ENCODE measurements at places on chromosomes 1 and 21.

GRCh38 chr21:38918607-38919346 is 113.0 kb downstream of the ETS2 start:
- no peak overlapping the region for H3K4me3 ChIP-seq
- no peak overlapping the region for H3K27ac ChIP-seq
- DNase-seq, result no peak
- H3K27me3 ChIP-seq, result peaks cover 3% of the 10 kb centered on the region
- H3K36me3 ChIP-seq, result no peaks in the 10 kb centered on the region

DNA sequence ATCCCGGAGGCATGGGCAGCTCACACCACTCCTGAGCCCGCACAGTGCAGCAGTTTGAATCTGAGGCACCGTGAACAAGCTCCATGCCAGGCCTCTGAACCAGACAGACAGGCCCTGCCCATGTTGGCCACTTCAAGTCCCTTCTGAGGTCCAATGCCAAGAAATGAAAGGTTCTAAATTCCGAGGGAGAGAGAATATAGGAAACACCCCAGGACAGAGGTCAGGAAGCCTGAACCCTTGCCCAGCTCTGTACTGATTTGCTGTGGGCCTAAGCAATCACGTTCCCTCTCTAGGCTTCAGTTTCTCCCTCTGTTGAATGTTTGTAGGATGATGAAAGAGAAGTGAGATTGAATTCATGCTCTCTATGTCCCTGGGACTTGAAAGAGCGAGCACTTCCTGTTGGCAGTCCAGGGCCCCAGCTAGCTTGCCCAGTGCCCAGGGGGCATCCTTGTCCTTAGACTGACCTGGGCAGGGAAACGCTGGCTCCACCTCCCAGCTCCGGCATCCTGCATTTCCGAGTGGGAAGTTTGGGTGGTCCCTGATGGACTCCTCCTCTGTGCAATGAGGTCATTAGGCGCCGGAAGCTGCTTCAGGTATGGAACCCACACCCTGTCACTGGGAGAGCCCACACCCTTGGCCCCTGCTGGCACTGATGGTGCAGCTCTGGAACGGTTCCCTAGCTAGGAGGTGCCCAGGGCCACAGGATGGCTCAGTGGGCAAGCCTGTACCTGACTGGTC is 242.4 kb upstream of the TMEM51 start:
- H3K27ac ChIP-seq, result no peak overlapping the region
- H3K36me3 ChIP-seq, result no peaks in the 10 kb centered on the region
- DNase-seq, result no peak
- H3K4me1 ChIP-seq, result no peaks in the 10 kb centered on the region
- no peak overlapping the region for H3K4me3 ChIP-seq

DNA sequence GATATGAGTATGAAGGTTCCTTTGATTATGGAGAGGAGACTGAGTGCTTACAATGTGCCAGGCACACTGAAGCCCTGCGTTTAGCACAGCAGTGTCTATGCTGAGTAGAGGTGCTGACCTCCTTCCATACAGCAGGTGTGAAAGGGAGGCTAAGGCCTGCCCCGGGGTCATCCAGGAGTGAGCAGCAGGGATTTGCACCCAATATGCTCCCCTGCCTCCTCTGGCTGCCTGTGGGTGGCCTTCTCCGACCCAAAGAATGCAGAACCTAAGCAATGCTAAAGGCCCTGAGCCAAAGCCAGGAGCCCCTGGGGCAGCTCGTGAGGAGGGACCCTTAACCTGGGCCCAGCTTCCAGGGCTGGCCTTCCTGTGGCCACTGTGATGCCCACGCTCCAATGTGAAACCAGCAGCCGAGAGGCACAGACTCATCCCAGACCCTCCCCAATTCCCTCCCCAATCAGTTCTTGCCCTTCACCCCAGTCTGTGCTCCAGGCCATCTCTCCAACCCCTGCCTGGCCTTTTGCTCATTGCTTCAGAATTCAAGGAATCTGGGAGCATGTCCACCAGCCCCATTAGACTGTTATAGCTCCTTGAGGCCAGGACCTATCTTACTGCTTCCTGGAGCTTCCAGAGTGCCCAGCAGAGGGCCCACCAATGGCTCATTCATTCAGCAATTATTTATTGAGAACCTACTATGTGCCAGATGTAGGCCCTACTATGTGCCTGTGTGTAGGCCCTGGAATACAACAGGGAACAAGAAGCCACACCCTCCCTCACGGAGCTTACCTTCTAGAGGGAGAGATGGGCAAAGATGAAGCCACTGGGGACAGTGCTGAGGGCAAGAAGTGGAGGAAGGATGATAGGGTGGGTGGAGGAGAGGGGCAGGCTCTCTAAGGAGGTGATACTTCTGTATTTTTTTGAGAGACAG is 53.3 kb downstream of the TAS1R2 start:
- no peak for DNase-seq
- no peak overlapping the region for H3K27ac ChIP-seq
- peaks cover 9% of the 10 kb centered on the region for H3K27me3 ChIP-seq

DNA sequence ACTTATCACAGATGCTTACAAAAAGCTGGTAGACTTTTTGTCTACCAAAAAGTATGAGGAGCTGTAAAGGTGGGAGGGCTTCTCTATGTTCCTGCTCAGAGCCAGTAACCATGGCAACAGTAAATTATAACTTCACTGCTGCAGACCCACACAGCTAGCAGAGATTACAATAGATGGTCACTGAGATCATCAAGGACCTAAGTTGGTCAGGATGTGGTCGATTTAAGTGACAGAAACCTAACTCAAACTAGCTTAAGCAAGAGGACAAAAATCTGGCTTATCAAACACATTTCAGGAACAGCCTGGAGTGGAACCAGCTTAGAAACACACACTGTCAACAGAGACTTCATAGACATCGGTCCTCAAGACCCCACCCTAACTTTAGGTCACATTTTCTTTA is 113.4 kb upstream of the ATP1A1 start:
- H3K27ac ChIP-seq, result no peak overlapping the region
- DNase-seq, result no peak
- H3K4me1 ChIP-seq, result peaks cover 11% of the 10 kb centered on the region

DNA sequence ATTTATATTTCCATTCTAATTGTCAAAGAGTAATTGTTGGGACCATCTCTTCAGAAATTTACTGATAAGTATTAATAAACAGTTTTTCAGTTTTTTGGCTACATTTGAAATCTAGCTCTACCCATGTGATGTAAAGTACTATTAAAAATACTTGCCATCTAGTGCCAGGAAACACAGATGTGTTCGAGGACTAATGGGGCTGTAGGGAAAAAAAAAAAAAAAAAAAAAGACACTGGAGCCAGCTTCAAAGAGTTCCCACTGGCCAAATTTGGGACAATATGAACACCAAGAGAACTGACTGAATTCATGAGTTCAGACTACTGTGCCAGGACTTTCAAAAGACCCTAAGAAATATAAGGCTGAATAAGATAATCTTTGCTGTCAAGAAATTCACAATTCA is 65.2 kb upstream of the GFI1 start:
- H3K36me3 ChIP-seq, result no peaks in the 10 kb centered on the region
- H3K27me3 ChIP-seq, result no peaks in the 10 kb centered on the region
- H3K27ac ChIP-seq, result no peak overlapping the region
- H3K4me1 ChIP-seq, result no peaks in the 10 kb centered on the region
- DNase-seq, result no peak

GRCh38 chr1:199303035-199303434 is 664.2 kb downstream of the PTPRC start:
- no peaks in the 10 kb centered on the region for H3K27me3 ChIP-seq
- no peak for DNase-seq
- H3K27ac ChIP-seq, result no peak overlapping the region
- no peaks in the 10 kb centered on the region for H3K36me3 ChIP-seq
- H3K4me3 ChIP-seq, result no peak overlapping the region

GRCh38 chr1:7341145-7341905 is 429.8 kb upstream of the VAMP3 start:
- DNase-seq, result no peak
- no peak overlapping the region for H3K27ac ChIP-seq
- H3K4me3 ChIP-seq, result no peak overlapping the region
- no peaks in the 10 kb centered on the region for H3K36me3 ChIP-seq

GRCh38 chr1:177600321-177600720 is 369.5 kb downstream of the SEC16B start:
- H3K36me3 ChIP-seq, result no peaks in the 10 kb centered on the region
- H3K27me3 ChIP-seq, result no peaks in the 10 kb centered on the region
- H3K4me3 ChIP-seq, result no peak overlapping the region
- DNase-seq, result no peak
- no peaks in the 10 kb centered on the region for H3K4me1 ChIP-seq

DNA sequence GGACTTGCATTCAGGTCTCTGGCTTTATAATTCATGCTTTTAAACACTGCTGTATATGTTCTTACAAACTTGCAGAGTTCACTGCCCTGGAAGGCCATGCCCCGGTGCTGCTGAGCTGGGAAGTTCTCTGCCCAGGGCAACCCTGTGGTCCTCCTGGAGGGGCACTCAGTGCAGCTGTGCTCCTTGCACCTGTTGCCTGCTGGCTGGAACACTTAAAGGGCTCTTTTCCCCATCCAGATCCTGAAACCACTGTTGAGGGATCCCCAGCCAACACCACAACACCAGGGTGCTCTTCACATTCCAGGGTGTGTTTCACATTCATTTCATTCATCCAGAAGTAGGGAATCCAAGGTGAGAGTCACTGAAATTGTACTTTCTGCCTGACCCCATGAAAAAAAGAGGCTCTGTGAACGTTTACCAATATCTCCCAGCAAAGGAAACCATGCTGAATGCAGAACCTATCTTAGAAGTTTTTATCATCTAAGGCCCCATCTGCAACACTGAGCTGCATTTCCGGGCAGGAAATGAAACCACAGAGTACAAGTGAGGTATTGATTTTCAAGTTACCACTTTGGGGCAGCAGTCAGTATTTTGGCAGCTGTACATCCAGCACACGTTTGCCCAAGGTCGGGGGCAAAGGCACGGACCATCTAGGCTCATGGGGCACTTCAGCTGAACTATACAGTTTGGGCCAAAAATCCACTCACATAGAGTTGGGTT is 16.4 kb upstream of the KIAA0040 start:
- H3K27ac ChIP-seq, result peak overlapping the region; percentile 37
- H3K4me1 ChIP-seq, result peaks cover 37% of the 10 kb centered on the region
- peak overlapping the region; percentile 25 for H3K4me3 ChIP-seq
- H3K27me3 ChIP-seq, result no peaks in the 10 kb centered on the region
- peak; percentile 41 for DNase-seq
- H3K36me3 ChIP-seq, result no peaks in the 10 kb centered on the region

GRCh38 chr1:23194119-23194984 is 22.9 kb downstream of the HTR1D start:
- H3K27ac ChIP-seq, result no peak overlapping the region
- H3K36me3 ChIP-seq, result no peaks in the 10 kb centered on the region
- no peak overlapping the region for H3K4me3 ChIP-seq
- no peaks in the 10 kb centered on the region for H3K4me1 ChIP-seq

DNA sequence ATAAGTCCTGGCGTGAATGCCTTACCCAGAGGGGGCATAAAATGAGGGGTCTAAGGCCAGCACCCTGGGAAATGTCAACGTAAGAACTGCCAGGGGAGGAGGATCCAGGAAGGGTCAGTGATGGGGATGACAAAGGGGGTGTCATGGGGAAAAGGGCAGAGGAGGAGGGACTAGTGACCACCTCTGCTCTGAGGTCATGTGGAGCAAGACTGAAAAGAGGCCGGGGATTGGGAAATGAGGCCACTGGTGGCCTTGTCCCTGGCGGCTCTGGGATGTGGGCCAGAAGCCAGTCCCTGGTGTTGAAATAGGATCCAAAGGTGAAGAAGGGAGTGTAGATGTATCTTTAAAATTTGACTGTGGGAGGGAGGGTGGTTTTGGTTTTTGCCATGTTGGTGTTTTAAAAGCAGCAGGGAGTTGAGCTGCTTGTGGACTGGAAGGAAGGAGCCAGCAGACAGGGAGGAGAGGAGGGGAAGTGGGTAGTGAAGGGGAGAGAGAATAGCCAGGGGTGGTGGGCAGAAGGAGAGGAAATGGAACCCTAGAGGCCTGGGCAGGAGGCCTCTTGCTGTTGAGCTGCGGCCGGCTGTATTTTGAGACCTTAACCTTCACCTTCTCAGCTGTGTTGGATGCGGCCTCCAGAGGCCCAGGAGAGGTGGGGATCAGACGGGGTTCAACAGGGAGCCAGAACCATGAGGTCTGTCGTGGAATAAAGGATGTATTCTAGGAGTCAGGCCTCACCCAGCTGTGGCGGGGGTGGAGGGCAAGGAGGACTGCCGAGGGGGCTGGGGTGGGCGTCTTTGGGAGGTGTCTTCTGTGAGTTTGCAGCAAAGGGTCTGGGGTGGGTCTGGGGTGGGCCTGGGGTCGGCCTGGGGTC is 92.5 kb downstream of the DHRS3 start:
- no peaks in the 10 kb centered on the region for H3K27me3 ChIP-seq
- H3K27ac ChIP-seq, result no peak overlapping the region
- H3K4me1 ChIP-seq, result peaks cover 2% of the 10 kb centered on the region
- no peak overlapping the region for H3K4me3 ChIP-seq

GRCh38 chr1:67522001-67522441 is 91.8 kb upstream of the SERBP1 start:
- H3K27ac ChIP-seq, result no peak overlapping the region
- no peaks in the 10 kb centered on the region for H3K27me3 ChIP-seq
- no peak for DNase-seq
- no peak overlapping the region for H3K4me3 ChIP-seq

GRCh38 chr1:117694543-117694942 is 88.7 kb downstream of the TENT5C start:
- no peak overlapping the region for H3K27ac ChIP-seq
- peaks cover 14% of the 10 kb centered on the region for H3K27me3 ChIP-seq
- no peak for DNase-seq
- H3K4me3 ChIP-seq, result no peak overlapping the region

- no peaks in the 10 kb centered on the region for H3K4me1 ChIP-seq
- no peak overlapping the region for H3K27ac ChIP-seq
- no peaks in the 10 kb centered on the region for H3K27me3 ChIP-seq
- H3K4me3 ChIP-seq, result no peak overlapping the region
- peaks cover 6% of the 10 kb centered on the region for H3K36me3 ChIP-seq
- DNase-seq, result no peak
These were observed 265.5 kb downstream of the PTPRC start for GRCh38 chr1:198904321-198904720.

DNA sequence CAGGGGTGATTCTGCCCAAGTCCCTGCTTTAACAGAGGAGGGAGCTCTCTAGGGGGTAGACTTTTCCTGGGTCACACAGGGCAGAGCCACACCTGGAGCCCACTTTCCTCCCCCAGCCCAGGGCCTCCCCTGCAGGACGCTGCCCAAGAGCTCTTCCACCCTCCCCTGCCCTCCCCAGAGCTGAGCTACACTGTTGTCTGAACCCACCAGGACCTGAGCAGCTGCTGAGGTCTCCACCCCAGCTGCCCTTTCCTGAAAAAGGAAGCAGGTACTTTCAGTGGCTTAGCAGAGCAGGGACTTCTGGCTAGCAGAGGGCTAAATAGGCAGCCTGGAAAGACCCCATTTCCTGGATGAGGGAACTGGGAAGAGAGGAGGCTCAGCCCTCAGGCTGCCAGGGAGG is 169.3 kb upstream of the ETV3 start:
- no peaks in the 10 kb centered on the region for H3K36me3 ChIP-seq
- H3K27me3 ChIP-seq, result peaks cover 15% of the 10 kb centered on the region
- no peaks in the 10 kb centered on the region for H3K4me1 ChIP-seq
- no peak for DNase-seq

- H3K27ac ChIP-seq, result no peak overlapping the region
- H3K4me3 ChIP-seq, result no peak overlapping the region
- no peaks in the 10 kb centered on the region for H3K27me3 ChIP-seq
- no peak for DNase-seq
- no peaks in the 10 kb centered on the region for H3K36me3 ChIP-seq
These were observed 43.3 kb downstream of the BCAR3 start for GRCh38 chr1:93638307-93638847.

- no peak for DNase-seq
- no peak overlapping the region for H3K27ac ChIP-seq
- H3K27me3 ChIP-seq, result no peaks in the 10 kb centered on the region
- H3K4me3 ChIP-seq, result no peak overlapping the region
- no peaks in the 10 kb centered on the region for H3K36me3 ChIP-seq
These were observed 36.7 kb downstream of the ZNF695 start for GRCh38 chr1:246971090-246971721.
